ENCODE measurements at places on chromosomes 6 and 20. TPM values are rescaled to one million over a fixed set of nuclear protein-coding genes. Genes with fewer than 3 reads are reported as not detected.

The SLC22A3 gene
- total RNA-seq, result not detected

The TMEM74B gene
- total RNA-seq, result 1.5 TPM

The SLC17A3 gene
- total RNA-seq, result 0.33 TPM

The CAGE1 gene
- total RNA-seq, result 0.07 TPM

The VWA7 gene
- total RNA-seq, result 1.4 TPM

The DDO gene
- not detected for total RNA-seq

The ATXN1 gene
- 22.8 TPM for total RNA-seq

The SALL4 gene
- not detected for total RNA-seq

The DOK5 gene
- 2.9 TPM for total RNA-seq
